Central memory CD8-positive, alpha-beta T cell (primary cell): ENCODE measurements at places on chromosomes 13 and 19.

- DNase-seq = no peak
Observed at GRCh38 chr13:39692660-39693438, 37.4 kb downstream of the COG6 start.

GRCh38 chr13:47774671-47774994, 226.4 kb downstream of the SUCLA2 start:
- DNase-seq = no peak

DNA sequence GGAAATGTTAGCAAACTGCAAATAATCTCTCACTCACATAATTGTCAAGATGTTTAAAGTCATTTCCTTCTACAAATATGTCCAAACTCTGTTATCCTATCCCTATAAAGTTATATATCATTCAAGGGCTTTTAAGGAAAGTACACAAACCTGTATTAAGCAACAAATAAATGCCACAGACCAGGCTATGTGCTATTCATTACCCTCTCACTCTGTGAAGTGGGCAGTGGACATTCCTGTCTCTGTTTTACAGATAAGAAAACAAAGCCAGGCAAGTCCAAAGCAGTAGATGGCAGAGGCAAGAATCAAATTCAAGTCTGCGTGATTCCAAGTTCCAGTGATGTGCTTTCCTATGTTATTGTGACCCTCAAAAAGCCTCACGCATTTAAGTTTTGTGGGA, 140.6 kb downstream of the LHFPL6 start:
- no peak for DNase-seq

DNA sequence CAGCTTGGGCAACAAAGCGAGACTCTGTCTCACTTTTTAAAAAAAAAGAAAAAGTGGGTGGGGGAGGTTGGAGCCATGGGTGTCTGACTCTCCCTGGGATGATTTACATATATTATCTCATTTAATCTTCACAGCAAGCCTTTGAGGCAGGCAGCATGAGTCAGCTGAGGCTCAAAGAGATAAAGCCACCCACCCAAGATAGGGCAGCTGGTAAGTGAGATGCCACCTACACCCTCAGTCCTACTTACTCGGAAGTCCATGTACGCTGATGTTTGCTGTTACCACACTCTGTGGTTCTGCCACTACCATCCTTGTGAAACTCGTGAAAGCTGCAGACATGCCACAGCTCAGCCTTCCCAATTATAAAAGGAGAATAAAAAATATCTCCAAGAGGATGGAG, 142.0 kb upstream of the TSHZ3 start:
- DNase-seq = no peak

- DNase-seq = no peak
Observed at GRCh38 chr13:102117175-102117831, 284.5 kb downstream of the FGF14 start.

GRCh38 chr13:108227651-108228272, 9.6 kb downstream of the ABHD13 start:
- no peak for DNase-seq

- DNase-seq = no peak
Observed at GRCh38 chr13:60759499-60759898, 362.5 kb downstream of the TDRD3 start.
